PC-3 (cell line): ENCODE measurements at places on chromosomes 11 and 22.
A peak's percentile ranks its signal among the peaks of the same experiment; 100 is the strongest.

DNA sequence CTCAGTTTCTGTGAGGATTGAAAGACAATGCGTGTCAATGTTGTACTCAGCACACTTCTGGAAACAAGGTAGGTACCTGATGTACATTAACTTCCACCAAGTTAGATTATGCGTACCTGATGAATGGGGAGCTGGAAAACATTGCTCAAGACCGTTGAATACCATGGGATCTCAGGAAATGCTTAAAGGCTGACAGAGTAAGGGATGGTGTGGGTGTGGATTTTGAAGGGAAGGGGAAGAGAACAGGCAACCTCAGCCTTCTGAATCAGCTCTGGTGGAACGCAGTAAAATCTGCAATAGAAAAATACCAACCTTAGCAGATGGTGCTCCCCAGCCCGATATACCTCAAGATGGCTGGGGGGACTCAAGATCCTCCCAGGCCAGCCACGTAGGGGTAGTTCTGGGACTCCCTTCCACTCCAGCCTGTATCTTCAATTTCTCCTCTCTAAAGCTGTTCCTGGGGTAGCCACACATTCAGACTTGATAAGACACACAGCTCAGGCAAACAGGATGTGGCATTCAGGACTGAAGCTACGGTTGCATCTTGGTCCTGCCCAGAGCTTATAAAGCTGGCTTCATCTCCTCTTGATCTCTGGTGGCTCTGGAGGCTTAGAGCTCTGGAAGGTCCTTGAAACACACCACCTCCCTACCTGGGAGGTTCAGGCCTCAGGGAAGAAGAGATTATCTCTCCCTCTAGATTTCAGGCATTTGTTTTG is 111.8 kb downstream of the CTNND1 start:
- DNase-seq = peak; percentile 17

DNA sequence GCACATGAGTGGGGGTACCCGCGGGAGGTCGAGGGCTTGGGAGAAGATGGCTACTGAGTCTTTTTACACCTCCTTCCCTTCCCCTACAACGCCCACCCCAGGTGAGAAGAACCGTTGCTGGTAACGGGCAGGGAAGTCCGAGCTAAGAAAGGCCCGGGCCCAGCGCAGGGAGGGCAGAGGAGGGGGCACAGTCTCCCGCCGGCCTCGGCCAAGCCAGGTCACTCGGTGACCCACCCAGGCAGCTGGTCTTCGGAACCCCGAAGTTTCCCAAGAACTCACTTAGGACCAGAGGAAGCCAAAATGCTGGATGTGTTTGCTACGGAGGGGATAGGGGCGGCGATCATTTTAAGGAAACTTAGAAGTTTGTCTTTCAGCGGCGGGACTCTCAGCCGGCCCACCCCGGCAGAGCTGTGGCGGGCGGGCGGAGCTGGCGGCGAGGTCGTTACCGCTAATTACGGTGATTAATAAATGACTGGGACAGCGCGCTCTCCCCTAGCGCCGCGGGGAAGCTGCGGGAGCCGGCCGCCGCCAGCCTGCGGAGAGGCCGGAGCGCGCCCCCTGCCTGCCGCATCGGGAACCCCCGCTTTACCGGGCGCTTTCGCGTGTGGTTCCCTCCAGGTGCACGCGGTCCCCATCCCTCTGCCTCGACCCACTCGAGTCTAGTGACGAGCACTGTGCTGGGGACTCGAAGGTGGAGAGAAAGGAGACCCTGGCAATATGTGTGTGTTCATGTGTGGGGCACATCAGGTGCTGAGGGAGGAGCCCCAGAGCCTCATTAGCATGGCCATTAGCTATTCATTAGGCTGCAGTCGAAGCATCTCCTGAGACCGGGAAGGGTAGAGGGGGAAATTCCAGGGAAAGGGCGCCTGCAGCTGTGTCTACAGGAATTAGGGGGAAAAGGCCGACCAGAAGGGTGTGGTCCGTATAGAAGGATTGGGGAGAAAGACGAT is 945 bp downstream of the ROBO3 start:
- DNase-seq = peak; percentile 30

- no peak for DNase-seq
Measured at GRCh38 chr11:116602637-116602942, 170.2 kb downstream of the BUD13 start.

DNA sequence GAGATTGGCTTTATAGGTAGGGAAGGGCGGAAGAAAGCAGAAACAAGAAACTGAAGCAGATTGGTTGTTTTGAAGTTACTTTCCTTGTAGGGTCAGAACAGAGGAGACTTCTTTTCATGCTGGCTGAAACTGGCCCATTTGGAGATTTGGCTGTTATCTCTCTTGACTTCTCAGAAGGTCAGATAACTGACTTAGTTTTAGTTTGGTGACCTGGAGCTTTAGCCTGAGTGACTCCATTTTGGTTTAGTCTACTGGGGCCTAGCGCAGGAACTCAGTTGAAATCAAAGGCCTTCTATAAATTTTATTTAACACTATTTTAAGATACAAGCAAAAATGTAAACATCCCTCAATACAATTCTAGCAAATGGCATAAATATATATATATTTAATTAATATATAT is 31.4 kb downstream of the CSTPP1 start:
- no peak for DNase-seq

GRCh38 chr11:6057452-6057851 is 26.9 kb upstream of the OR56A1 start:
- no peak for DNase-seq

DNA sequence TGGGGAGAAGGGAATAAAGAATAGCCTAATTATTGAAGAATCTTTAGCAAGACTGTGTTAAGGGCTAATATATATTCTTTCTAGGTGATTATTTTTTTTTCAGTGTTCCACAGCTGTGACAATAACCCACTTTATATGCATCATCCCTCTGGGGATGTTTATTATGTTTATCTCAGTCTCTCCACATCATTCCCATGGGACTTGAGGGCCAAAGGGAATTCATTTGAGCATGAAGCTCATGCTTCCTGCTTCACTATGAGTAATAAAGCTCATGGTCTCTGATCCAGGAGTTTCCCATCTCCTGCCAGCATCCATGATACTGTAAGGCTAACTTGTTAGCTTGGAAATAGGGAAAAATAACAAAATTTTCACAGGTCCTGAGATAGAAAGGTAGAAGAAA is 1888.4 kb downstream of the LRRC4C start:
- no peak for DNase-seq

DNA sequence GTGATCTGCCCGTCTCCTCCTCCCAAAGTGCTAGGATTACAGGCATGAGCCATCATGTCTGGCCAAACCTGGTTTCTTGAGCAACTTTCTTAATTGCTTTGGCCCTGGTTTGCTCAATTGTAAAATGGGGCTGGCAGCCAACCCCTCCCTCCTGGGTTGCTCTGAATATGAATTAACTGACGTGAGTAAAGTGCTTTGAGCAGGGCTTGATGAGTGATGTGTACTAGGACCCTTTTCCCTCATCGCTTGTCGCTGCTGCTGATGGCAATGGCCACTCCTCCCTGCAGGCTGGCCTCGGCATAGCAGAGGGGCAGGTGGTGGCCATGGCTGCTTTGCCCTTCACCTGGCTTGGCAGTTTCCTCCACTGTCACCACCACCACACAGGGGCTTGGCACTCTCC is 41.5 kb downstream of the RNF141 start:
- no peak for DNase-seq

GRCh38 chr22:47452184-47452583 is 689.7 kb downstream of the TBC1D22A start:
- DNase-seq = peak; percentile 39

GRCh38 chr11:133559382-133559781 is 27.1 kb upstream of the OPCML start:
- DNase-seq = no peak

DNA sequence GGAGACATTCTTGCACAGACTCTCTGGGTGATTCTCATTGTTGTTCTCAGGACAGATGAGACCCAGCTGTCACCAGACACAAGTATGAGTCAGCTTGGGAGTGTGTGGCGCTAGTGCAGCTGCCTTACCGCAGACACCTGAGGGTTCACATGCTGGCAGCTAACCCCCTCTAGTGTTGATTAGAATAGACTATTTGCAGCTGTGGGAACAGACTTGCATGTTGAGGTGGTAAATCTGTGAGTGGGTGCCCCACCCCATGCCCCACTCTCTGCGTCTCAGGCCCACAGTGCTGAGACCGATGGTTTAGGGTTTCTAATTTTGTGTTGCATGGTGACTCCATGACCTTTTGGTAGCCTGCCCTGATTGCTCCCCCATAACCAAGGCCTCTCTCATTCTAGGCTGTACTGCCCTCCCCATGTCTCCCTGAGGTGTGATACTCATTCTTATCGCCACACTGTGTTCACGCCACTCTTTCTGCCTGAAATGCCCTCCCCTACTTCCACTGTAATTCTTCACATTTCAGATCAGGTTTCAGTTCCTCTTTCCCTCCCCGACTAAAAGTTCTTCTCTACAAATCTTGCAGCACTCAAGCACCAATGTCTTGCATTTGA is 73.7 kb upstream of the KIRREL3 start:
- peak; percentile 54 for DNase-seq

GRCh38 chr11:63937713-63938478 is 906 bp upstream of the NAA40 start:
- peak; percentile 51 for DNase-seq

DNA sequence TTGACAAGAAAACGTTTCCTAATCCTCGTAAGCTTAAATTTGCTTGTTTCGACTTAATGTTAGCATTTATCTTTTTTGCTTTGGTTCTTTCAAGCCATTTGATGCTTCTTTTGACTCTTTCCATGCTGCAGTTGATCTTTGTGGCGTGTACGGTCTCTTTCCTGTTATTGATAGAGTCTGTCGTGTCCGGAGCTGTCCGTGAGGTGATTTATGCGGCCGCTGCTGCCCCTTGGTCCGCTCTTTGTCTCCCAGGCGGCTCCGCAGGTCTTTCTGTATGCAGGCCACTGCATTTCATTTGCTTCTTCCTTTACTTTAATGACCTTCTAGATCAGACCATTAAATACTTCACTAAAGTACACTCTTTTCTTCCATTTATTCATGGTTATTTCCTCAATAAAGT is 50.3 kb downstream of the TBC1D22A start:
- no peak for DNase-seq

- DNase-seq = peak; percentile 87
Measured at GRCh38 chr11:70142221-70142875, 60.7 kb upstream of the FADD start.

DNA sequence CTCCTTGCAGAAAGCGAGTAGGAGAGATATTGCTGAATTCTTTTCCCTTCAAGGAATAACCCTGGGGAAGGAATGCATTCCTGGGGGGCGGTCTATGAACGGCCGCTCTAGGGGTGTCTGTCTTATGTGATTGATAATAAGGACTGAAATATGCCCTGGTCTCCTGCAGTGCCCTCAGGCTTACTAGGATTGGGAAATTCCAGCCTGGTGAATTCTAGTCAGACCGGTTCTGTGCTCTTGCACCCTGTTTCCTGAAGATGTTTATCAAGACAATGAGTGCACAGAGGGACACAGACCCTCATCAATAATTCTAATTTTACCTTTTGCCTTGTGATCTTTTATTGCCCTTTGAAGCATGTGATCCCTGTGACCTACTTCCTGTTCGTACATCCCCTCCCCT is 140.7 kb downstream of the LUZP2 start:
- DNase-seq = peak; percentile 40

- no peak for DNase-seq
Measured at GRCh38 chr11:45984192-45984591, 61.7 kb downstream of the LARGE2 start.

- DNase-seq = peak; percentile 20
Measured at GRCh38 chr11:33475993-33476392, 218.8 kb downstream of the HIPK3 start.

DNA sequence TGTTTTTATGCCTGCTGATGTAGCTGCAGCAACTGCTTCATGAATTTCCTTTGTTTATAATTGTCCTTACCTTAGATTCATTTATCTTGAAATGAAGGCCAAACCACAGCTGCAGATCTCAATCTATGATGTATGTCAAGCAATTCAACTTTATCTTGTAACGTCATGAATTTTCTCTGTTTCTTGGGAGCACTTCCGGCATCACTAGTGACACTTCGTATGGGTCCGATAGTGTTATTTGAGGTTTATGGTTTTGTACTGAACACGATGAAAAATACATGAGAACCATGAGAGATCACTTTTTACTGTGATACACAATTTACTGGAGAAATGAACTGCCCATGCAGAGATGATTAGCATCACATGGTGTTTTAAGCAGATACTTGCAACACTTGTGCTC is 98.5 kb downstream of the CSTPP1 start:
- no peak for DNase-seq
